DMS79 treated with DMSO at 0.1 percent for 48 hours (cell line): ENCODE measurements at places on chromosomes 2 and 18.

GRCh38 chr2:47601568-47601967, 181.4 kb upstream of the MSH6 start:
- DNase-seq: no peak

- no peak for DNase-seq
Measured at GRCh38 chr2:30689496-30690125, 117.6 kb downstream of the CAPN13 start.

DNA sequence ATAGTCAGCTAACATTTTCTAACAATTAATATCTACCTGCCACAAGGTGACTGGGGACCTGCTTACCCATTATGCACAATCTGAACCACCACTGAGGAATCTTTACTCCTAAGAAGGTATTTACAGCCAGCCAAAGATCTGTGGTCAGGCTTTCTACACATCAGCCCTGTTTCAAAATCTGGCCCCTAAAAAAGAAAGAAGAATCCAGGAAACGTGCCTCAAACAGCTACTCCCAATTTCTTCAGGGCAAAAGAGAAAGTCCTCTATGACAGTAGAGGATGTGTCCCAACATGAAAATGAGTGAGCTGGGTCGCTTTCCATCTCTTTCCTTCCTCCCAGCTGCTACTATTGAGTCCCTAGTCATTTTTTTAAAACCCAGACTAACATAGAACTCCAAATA, 79.5 kb downstream of the EPB41L3 start:
- no peak for DNase-seq

GRCh38 chr2:45699032-45699658, 47.7 kb downstream of the PRKCE start:
- no peak for DNase-seq

DNA sequence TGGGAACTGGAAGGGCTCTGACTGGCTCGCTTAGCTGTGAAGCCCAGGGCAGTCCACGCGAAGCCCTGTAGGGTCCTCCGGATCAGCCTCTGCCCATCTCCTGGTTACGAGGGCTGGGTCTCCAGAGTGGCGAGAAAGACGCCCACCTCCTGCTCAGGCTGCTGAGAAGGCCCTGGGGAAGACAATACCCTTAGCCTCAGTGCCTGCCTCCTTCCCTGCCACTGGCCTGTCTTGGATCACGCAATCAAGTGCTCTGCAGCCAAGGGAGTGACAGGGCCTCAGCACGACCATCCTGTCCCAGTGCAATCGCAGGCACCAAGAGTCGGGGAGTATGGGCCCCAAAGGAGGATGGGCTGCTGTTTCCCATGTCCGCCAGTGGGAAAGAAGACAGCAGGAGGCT, 165.7 kb upstream of the GLI2 start:
- DNase-seq: no peak

DNA sequence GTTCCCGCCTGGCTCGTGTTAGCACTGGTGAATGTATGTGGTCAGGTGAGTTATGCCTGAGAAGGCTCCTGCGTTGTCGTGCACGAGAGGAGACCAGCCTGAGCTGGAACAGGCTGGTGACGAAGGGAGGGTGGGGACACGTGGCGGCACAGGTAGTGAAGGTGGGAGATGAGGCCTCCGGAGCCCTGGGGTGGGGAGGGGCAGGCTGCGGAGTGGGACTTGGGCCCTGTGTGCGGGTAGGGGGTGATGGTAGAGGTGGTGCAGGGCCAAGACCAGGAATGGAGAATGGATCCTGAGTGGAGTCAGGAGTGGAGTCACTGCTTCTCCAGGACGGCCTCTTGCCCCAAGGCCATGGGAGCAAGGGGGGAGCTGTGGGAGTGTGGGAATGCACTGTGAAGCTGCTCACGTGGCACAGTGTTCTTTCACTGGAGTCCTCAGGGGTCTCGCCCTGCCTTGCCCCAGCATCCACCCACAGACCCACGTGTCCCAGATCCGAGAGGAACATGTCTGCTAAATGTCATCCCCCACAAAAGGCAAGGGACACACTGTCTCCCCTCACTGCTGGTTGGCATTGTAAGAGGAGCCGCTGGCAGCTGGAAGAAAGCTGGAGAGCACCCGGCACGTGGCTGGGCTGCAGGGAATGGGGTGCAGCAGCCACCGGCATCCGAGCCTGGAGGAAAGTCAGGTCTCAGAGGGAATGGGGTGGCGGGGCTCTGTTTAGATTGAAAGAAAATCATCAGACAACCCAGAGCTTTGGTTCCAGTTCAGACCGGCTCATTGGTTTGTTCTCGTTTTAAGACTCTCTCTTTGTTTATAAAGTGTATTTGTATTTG, 63.7 kb downstream of the CYP26B1 start:
- no peak for DNase-seq

GRCh38 chr2:215921895-215922294, 91.5 kb downstream of the MREG start:
- DNase-seq: no peak

- DNase-seq: no peak
Measured at GRCh38 chr2:22153931-22154613, 1030.3 kb downstream of the TDRD15 start.

- no peak for DNase-seq
Measured at GRCh38 chr2:210049831-210050230, 47.4 kb downstream of the RPE start.

GRCh38 chr2:71700041-71700657, 246.8 kb downstream of the DYSF start:
- DNase-seq: peak; percentile 75

GRCh38 chr2:6934758-6935651, 17.8 kb downstream of the RNF144A start:
- DNase-seq: no peak

- DNase-seq: no peak
Measured at GRCh38 chr2:154291511-154291910, 407.0 kb upstream of the KCNJ3 start.

- no peak for DNase-seq
Measured at GRCh38 chr2:71897836-71898235, 249.8 kb downstream of the CYP26B1 start.

- no peak for DNase-seq
Measured at GRCh38 chr2:216059233-216059834, 22.3 kb downstream of the PECR start.

DNA sequence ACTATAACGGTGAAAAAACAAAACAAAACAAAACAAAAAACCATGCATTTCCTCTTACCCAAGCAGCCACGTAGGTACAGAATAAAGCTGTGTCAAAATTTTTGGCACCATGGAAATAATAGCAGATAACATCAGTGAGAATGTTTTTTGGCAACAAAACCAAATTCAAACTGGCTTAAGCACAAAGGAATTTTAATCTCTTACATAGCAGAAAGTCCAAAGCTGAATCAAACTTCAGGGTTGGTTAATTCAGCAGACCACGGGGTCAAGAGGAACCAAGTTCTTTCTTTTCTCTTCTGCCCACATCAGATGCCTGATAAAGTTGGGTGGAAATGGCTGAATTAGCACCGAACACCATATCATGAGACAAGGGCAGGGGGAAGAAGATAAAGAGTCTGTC, 129.5 kb downstream of the PAX3 start:
- DNase-seq: no peak

DNA sequence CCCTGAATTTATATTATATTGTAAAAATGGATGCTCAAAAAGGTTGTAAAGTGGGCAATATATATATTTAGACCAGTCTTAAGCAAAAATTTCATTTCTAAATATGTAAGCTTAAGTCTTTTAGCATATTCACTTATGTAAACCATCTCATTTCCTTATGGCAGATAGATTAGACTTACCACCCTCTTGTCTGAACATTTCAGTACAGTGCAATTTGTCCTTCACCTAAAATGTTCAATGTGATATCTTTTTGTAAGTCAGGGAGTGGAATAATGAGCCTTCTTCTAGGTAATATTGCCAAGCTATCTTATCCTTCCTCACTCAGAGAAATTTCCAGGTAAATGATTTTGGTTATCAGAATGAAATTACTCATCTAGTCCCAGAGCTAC, 92.3 kb downstream of the KLF7 start:
- DNase-seq: no peak

DNA sequence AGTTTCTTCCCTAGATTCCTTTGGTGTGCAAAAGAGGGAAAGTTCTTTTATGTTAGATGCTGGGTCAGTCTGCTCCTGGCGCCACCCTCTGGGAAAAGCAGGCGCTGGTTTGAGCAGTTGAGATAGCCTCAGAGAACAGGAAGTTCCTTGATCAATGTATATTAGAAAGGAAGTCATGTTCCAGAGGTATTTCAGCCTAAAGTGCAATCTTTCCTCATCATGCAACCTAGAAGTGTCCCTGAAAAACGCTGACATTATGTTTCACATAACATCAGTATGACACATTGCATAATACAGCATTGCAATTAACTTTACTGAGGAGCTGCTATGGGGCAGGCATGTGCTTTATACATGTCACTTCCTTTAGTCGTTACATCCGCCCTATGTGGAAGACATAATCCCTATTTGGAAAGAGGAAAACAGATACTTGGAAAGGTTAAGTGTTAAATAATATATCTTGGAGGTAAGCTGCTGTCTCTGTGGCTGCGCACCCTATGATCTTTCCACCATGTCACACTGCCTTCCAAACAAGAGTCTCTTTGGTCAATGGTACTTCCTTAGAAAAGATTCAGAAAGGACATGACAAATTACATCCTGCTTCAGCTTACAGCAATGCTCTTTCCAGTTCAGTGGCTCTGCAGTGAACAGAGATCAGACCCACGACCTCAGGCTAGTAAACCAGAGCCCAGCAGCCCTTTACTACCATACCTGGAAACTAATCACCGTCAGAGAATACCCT, 369.7 kb downstream of the RAD51AP2 start:
- DNase-seq: no peak

- no peak for DNase-seq
Measured at GRCh38 chr2:203887677-203888076, 20.1 kb downstream of the CTLA4 start.

DNA sequence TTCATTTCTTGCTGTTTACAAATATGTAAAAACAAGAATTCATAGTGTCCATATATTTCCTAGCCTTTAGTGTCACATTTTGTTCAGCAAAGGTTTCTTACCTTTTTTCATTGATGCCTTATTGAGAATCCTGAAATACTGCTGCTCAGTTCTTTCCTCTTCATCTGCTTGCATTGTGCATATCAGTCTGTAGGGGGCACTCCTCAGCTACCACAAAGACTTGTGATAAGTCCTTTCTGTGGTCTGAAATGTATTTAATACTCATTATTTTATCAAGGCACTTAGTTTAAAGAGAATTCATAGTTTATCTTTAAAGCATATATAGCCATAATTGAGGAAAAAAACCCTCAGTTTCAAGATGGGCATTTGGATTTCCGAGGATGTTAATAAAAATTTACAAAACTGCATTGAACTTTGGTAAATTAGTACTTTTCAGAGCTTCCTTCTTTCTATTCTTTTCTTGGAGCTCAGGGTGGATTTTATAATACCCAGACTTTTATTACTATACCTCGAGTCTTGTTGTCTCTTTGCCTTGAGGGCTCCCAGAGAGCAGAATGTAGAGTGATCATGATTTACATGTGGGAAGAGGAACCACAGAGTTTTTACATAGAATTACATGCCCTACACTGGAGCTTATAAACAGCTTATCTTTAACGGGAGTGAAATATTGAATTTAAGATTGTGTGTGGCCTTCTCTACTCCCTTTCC, 570.1 kb downstream of the PLCL1 start:
- DNase-seq: no peak

GRCh38 chr2:227163998-227164762, at the start of the genes COL4A3 and COL4A4:
COL4A3 (plus strand) TSS chr2:227164624; CDS start chr2:227164727, 103 bp downstream.
COL4A4 (minus strand) TSS chr2:227164205; CDS start chr2:227147483, 16,722 bp downstream.
- no peak for DNase-seq

DNA sequence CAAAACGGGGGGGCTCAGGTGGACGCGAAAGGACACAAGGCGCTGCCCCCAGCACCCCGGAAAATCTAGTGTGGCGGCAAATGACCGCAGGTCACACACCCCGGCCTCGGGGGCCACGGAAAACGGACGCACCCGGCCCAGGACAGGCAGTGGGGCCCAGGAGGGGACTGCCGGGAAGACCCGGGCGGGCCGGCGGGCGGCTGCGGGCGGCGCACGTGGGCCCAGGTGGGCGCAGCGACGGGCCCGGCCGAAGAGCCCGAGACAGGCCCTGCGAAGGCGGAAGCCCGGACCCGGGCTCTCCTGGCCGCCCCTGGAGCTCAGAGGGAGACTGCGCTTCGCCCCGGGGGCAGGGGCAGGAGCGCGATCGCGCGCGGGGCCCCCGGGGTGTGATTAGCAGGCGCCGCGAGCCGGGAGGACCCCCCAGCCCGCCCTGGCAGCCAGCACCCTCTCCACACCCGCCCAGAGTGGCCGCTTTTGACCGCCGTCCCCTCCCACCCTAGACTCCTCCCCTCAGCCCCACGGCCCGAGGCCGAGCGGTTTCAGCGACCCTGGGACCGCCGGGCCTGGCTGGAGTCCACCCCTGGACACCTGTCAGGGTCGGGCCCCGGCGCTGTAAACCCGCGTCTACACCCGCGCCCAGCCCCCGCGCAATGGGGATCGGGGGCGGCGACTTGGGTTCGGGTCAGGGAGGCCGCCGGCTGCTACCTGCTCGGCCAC, 773 bp downstream of the MBP start:
- no peak for DNase-seq

GRCh38 chr2:132730611-132731010, 60.6 kb upstream of the LYPD1 start:
- DNase-seq: no peak

DNA sequence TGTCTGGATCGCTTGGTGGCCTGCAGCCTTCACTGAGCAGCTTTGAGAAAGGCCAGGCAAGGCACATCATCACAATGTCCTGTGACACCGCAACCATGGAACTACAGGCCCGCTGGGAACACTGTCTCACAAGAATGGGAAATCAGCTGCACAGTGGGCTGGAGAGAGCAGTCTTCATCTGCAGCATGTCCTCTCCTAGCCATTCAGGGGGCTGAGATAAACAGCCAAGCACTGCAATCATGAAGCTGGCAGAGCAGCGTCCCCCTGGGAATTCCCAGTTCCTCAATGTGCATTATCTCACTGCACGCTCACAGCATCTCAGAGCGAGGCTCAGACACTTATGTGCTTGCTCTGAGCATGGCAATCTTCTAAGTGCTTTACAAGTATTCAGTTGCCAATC, 1.9 kb downstream of the CMPK2 start:
- peak; percentile 39 for DNase-seq

DNA sequence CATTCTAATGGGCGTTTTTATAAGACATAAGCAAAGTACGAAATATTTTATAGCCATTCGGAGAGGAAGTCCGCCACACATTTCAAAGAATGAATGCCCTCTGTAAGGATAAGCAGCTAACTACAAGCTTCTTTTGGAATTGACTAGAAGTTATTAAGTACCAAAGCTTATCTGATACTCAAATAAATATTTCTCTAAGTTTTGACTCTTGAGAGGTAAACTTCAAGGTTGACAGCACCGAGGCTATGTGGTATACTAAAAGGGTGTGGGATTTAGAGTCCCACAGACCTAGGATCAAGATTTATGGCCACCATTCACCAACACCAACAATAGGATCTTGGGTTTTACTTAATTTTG, 48.1 kb upstream of the MSH2 start:
- DNase-seq: no peak

- no peak for DNase-seq
Measured at GRCh38 chr2:239195318-239195871, 205.4 kb downstream of the HDAC4 start.
